ENCODE measurements at places on chromosomes 12 and 14.

GRCh38 chr12:117073611-117074010, 25.6 kb downstream of the TESC start:
- DNase-seq, result no peak

- no peak for DNase-seq
These were observed 18.6 kb upstream of the OR10AD1 start for GRCh38 chr12:48221645-48222044.

GRCh38 chr14:58732387-58732786, 94.6 kb downstream of the DACT1 start:
- peak; percentile 16 for DNase-seq

DNA sequence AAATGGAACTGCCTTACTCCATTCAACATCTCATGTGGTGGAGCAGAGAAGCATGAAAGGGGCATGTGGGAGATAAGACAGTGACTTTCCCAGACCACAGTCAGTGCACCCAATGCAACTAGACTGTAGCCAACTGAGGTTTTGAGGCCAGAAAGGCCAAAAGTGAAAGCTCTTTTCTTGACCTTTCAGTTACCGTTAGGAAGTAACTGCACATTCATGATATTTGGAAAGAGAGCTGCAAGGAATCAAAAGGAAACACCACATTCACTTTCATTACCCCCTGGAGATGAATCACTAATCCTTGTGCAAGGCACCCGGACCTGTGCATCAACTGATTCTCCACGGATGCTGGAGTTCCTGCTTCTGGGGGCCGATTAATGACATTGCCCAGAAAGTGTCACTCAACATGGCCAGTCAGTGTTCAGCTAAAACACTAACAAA, 72.9 kb upstream of the ELK3 start:
- peak; percentile 45 for DNase-seq

DNA sequence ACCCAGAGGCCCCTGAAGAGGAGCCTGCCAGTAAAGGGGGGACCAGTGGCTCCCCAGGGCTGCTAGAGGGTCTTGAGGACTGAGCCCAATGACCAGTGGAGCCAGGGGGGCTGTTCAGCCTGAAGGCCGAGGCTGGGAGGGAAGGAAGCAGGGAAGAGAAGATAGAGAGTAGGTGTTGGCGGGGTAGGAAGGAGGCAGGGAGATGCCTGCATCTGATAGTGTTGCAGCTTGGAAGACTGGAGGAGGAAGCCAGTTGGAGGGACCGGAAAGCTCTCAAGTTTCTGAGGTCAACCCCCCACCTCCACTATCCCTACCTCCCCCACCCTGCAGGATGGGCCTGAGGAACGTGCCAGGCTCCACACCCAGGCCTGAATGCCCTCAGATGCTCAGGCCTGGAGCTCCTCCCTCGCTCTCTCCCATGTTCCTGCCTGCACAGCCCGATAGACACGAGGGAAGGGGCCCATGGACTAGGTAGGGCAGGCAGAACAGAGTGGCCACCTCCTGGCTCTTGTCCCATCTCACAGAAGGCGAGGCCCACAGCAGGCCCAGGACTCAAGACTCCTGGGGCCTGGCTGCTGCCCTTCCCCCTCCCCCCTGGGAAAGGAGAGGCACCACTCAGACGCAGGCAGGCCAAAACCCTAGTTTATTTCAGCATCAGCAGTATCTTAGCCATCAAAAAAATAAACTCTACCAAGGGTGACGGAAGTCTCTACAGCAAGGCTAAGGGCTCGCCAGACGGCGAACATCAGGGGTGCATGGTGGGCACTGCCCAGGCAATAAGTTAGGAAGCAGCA, 3.4 kb downstream of the CKB start:
- DNase-seq, result no peak

DNA sequence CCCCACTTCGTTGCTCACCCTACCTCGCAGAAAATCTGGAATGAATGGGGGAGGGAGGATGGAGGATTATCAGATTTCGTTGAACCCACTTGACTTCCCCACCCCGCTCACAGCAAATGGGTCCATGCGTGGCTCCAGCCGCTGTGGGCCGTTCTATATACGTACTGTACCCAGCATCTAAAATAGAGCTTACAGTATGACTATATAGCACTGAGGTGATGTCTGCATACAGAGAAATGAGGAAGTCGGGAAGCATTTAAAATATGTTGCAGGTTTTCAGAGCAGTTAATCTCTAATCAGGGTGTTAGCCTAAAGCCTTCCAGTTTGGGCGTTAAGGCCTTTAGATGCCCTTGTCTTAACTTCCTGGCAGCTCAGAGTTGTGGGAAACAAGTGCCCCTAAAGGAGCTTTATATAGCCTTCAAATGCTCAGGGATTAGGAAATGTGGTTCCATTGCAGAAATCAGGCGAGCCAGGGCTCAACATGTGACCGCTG, 1.4 kb downstream of the BICDL1 start:
- DNase-seq, result peak; percentile 40

- no peak for DNase-seq
These were observed 41.0 kb downstream of the GPHB5 start for GRCh38 chr14:63277591-63278183.

DNA sequence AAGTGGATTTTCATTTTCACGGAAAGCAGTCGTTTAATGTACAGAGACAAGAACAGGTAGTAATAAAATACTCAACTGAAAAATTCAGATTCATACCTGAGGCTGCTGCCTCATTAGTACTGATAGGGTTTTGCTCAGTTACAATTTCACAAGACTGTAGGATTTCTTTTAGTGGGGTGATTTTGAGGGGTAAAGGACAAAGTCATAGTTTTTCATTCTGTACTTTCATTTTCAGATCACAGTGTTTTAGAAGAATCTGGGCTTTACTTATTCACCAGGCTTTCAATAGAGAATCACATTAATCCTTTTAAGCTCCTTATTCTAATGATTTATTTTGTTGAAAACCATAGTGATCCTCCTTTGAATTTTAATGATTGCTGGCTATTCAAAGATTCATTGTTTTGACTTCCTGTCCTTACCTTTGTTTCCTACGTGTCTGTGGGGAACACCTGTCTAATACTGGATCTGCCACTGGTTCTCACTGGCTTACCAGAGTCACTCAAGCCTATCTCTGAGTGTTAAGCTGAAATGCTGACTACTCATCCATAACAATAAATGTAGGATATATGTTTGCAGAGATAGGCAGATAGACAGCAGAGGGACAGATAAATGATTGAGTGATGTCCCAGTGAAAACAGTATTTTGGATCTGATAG, 243.8 kb upstream of the NPAS3 start:
- DNase-seq, result no peak

DNA sequence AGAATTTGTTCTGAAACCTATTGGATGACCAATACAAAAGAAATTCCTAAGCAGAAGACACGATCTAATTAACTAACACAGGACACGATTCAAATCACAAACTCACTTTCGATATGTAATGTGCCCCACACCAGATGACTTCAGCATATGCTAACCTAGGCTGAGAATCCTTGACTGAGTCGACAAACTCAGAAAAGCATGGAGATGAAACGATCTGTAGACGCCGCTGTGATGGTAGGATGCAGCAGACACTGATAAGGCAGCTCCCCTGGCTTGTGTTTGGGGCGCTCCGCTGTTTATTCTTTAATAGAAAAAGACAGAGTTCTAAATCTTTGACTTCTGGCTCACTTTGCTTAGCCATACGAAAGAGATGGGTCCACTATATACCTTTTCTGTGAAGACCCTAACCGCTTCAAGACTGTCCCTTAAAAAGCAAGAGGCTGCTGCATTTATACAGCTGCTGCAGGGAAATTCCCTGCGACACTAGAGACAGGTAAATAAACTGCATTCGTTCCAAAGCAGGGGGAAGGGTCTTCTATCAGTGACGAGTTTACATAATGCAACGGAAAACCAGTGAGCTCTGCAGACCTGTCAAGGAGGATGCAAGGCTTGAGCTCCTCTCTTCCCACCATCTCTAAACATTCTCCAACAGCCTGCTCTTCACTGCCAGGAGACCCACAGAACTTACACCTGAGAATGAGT, 929 bp downstream of the CHD8 start:
- peak; percentile 49 for DNase-seq

DNA sequence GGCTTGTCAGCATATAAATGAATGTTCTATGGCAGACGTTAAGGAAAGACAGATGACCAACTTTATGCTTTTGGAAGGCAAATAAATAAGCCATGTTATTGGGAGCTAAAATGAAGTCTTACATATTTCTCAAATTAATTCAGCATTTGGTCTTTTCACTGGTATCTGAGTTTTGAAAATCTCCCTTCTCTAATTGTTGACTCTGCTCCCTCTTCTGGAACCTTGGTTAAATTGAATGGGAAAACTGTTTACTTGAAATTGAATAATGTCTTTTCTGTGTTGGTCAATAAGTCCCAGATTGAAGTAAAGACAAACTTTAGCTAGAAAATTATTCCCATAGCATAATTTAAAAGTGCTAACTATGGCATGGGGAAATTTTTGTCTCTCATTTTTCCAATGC, 38.7 kb downstream of the LGR5 start:
- DNase-seq, result no peak

- DNase-seq, result no peak
These were observed 2.2 kb downstream of the BAZ1A start for GRCh38 chr14:34872822-34873588.

DNA sequence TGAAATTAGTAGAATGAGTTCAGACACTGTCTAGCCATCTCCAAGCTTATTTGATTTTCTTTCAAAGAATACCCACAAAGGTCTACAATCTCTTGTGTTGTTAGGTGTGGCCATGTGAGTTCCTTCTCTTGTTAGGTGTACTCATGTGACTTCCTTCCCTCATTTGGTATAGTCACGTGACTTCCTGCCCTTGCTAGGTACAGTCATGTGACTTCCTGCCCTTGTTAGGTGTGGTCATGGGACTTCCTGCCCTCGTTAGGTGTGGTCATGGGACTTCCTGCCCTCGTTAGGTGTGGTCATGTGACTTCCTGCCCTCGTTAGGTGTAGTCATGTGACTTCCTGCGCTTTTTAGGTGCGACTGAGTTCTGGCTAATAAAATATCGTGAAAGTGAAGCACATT, 179.6 kb downstream of the TMX1 start:
- DNase-seq, result peak; percentile 47

DNA sequence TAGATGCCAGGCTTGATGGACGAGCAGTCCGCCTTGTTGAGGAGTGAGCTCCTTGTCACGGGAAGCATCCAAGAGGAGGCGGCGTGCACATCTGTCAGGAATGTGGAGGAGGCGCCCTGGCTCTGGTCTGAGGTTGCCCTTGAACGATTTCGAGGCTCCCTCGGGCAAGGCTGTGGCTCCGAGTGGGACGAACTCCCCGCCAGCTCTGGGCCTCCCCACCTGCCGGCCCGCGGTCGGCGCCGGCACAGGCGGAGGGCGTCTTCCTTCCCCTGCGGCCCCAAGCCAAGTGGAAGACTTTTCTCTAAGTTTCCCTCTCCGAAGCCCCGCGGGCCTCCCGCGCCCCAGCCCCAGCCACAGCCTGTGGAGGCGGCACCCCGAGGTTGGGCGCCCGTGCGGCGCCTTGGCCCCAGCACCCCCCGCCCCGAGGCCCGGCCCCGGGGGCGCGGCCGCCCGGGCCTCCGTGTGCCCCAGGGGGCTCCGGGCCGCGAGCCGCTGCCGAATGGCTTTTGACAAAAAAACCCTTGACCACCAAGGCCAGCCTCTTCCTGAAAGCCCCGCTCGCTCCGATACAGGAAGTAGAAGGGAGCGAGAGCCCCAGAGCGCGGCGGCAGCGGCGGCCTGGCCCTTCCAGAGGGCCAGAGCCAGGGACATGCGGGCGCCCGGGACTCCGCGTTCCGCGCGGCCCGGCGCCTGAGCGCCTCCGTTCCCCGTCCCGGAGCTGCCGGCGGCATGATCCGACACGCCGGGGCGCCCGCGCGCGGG, at the start of gene RIN3:
TSS of gene RIN3 (plus strand) at position 578 of the 762 bp plus-strand sequence. CDS start at position 730, 152 bp downstream.
- peak; percentile 46 for DNase-seq

DNA sequence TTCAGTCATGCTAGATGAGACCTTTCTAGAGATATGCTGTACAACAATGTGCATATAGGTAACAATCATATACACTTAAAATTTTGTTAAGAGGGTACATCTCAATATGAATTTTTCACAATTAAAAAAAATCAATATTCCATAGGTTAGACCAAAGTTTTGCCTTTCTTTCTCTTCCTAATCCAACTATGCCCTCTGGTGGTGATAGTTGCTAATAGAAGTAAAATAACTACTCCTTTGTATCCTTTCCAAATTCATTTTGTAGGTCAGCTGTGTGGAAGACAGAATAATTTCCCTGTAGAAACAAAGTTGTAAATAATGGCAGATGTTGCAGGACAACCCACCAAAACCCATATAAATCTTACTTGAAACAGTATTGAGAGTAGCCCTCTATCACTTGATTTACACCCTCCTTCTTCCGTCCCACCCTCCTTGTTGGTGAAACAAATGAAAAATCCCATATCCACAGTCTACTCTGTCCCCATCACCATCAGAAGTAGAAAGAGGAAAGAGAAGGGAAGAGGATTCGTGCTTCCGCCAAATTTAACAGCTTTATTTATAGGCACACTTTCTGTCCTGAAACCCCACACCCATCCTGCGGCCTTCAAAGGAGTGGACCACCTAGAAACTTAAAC, 34.2 kb upstream of the KICS2 start:
- DNase-seq, result peak; percentile 47

GRCh38 chr14:97311411-97311810, 514.2 kb downstream of the VRK1 start:
- no peak for DNase-seq

- no peak for DNase-seq
These were observed 77.0 kb upstream of the FOXN3 start for GRCh38 chr14:89493877-89494634.

DNA sequence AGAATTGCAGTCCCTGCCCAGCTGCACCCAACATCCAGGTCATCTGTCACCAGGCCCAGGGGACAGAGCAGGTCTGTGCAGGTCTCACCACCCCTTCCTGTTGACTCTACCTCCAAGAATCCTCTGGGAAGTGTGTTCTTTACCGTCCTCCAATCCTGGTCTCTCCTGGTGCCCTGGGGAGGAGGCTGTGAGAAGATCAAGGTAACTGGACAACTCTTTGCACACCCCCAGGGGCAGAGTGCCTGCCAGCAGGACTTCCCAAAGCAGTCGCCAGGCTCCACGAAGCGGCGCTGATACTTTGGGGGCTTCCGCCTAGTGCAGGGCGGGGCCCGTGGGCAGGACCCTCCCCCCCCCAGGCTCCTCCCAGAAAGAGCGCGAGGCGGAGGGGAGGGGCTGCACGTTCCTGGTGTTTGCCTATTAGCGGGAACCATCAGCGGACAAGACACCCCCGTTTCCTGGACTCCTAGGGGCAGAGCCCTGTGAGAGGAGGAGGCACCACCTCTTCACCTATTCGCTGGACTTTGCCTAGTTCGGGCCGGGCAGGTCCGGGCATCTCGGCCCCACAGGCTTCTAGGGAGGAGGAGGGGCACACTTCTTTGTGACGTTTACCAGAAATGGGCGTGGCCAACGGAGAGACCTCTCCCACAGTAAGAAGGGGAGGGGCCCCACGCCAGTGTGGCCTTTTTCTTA, 918.0 kb downstream of the AACS start:
- DNase-seq, result peak; percentile 3

- no peak for DNase-seq
These were observed 158.0 kb downstream of the EPS8 start for GRCh38 chr12:15631007-15631715.

- no peak for DNase-seq
These were observed 18.8 kb upstream of the CATSPERB start for GRCh38 chr14:91750634-91751198.

- DNase-seq, result no peak
These were observed 781.5 kb upstream of the FBXO33 start for GRCh38 chr14:40213701-40214100.
